ENCODE measurements at places on chromosomes 16 and 17.

DNA sequence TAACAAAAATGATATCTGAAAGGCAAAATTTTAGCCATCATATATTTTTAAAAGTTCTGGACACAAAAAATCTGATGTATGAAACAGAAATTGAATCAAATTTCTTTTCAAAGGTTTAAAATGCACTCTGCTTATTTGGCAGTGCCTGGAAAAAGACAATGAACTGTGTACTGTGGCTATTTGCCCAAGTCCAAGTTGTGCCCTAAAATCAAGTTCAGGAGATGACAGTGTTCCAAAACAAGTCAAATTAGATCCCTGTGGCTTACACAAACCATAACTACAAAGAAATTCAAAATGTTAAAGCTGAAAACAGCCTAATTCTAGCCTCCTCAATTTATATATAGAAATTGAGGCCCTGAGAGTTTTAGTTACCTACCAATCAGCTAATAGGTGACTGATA lies 25.6 kb downstream of the CMC2 start:
- no peak for DNase-seq

GRCh38 chr17:67685351-67685750 lies 32.4 kb upstream of the NOL11 start:
- no peak for DNase-seq

- DNase-seq, result no peak
These were observed 15.2 kb upstream of the CLEC18C start for GRCh38 chr16:70158261-70158939.

- DNase-seq, result no peak
These were observed 18.6 kb downstream of the FLOT2 start for GRCh38 chr17:28878981-28879380.

DNA sequence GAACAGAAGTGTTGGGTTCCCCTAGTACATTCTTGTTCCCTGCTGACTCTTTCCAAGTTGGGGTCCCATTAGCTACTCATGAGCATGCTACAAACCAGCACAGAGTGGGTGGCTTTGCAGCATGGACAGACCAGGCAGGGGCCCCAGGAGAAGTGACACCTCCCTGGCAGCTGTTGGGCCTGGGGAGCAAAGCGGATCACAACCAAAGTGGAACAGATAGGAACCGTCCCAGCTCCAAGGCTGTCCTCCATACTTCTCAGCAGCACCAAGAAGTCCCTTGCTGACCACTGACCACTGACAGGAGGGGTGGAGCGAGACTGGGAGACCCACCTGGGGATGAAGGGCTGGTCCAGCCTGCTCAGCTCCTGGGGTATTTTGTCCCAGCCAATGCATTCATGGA lies 12.4 kb upstream of the GFAP start:
- DNase-seq, result no peak

- DNase-seq, result no peak
These were observed 70.2 kb downstream of the USP43 start for GRCh38 chr17:9715503-9716016.

DNA sequence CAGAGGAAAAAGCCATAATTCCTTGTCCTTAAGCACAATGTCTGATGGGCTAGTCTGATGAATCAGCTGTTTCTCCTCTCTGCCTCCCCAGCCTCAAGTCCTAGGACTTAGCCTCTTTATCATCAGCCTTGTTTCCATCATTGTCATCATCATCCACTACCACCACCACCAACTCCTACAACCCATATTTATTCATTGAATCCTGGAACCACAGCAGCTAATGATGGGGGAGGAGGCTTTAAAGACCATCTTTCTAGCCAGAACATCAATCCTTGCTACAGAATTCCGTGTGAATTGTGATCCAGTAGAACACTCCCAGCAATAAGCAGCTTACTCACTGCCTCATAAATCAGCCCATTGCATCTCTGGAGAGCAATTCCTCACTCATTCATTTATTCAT lies 97.6 kb upstream of the TMEM132E start:
- no peak for DNase-seq

GRCh38 chr17:28364665-28365363 lies at the start of gene SEBOX:
SEBOX (minus strand) TSS chr17:28365199; CDS start chr17:28365151, 48 bp downstream.
- DNase-seq, result no peak

GRCh38 chr17:45755050-45755449 lies 29.1 kb upstream of the CRHR1 start:
- no peak for DNase-seq

GRCh38 chr17:4750606-4751005 lies 10.9 kb upstream of the CXCL16 start:
- no peak for DNase-seq

- no peak for DNase-seq
These were observed 36.0 kb downstream of the NTN1 start for GRCh38 chr17:9057310-9057709.

DNA sequence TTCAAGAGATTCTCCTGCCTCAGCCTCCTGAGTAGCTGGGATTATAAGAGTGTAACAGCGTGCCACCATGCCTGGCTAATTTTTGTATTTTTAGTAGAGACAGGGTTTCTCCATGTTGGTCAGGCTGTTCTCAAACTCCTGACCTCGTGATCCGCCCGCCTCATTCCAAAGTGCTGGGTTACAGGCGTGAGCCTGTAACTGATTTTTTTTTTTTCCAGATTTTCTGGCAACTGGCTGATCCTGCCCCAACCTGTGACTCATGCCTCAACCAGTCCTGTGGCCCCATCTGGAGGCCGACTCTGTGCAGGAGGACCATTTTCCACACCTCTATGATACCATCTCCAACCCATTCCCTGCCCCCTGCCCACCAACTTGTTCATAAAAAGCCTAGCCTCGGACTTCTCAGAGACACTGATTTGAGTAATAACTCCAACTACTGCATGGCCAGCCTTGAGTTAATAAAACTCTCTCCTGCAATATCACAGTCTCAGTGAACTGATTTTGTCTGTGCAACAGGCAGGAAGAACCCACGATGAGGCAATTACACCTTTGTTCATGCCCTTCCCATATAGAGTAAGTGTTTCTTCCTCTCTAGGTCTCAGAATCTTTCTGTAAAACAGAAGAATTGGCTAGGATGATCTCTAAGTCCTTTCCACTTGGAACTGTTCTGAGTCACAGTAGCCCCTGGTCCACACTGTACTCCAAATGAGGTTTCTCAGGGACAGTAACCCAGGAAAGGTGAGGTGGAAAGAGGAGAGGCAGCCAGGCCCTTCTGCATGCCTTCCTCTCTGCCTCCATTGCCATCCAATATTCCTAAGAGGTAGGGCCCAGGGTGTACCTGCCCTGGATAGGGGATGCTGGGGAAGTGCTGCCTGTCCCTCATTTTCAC lies 8.8 kb upstream of the CNOT1 start:
- no peak for DNase-seq

DNA sequence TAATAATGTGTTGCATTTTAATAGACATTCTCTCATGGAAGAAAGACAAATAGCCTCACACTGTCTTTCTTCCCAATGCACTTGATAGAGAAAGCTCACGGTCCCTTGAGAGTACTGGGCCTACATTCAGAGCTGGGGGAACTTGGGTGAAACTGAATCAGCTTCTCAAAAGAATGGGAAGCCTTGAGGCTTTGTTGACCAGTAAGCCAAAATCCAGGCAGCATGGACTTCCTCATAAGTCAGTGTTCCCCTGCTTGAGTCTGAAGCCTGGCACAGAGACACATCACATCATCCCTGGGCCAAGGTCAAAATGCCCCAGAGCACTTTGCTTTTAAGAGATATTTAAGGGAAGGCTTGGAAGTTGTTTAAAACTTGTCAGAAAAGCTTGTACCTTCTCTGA lies 302.2 kb upstream of the SALL1 start:
- no peak for DNase-seq

DNA sequence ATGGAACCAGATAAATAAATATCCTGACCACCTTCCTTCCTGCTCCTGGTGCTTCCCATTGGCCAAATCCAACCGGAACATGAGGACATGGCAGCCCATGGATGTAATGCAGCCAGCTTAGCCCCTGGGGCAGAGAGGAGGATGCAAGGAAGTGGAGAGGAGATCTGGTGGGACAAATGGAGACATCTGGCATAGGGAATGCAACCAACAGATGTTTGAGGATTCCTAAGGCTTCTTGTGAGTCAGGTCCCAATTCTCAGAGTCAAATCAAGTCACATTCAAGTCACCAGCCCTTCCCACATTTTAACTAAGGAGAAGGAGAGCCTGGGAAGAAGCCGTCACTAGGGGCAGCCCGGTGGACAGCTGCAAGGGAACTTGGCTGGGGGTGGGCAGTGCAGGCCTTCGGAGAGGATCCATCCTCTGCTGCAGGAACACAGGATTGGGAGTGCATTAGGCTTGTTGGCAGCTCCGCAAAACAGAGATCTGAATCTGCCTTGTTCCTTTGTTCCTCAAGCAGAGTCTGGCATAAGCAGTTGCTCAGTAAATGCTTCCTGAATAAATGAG lies 62.8 kb upstream of the HS3ST2 start:
- DNase-seq, result no peak

GRCh38 chr16:89246903-89247733 lies 29.6 kb downstream of the ZNF778 start:
- DNase-seq, result peak; percentile 94

GRCh38 chr16:12339686-12340085 lies 363.2 kb downstream of the SNX29 start:
- no peak for DNase-seq

DNA sequence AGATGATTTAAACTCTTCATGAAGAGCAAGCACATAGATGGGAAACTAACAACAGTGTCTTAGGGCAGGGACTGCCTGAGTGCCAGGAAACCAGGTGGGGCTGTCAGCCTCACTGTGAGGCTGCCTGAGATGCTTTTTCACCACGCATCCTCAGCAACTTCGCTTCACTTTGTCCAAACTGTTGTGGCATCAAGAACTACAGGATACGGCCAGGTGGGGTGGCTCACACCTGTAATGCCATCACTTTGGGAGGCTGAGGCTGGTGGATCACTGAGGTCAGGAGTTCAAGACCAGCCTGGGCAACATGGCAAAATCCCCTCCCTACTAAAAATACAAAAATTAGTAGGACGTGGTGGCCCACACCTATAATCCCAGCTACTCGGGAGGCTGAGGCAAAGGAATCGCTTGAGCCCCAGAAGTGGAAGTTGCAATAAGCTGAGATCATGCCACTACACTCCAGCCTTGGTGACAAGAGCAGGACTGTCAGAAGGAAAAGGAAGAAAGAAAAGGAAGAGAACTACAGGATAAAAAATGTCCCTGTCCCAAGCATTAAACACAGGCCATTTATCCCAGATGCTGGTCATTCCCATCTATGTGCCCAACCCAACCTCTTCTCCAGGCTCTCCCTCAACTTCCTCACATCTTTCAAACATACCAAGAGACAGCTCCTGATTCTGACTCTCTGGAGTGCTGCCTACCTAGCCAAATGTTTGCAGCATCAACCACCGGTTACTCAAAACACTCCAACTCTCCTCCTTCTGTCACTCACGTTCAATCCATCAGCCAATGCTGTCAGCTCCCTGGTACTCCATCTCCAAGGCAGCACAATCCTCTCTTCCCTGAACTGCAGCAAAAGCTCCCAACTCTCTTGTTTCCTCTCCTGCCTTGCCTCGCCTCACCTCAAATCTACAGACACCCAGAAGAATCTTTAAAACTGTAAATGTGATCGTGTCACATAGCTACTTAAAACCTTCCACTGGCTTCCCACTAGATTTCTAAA lies 1.6 kb downstream of the EIF4A3 start:
- DNase-seq, result peak; percentile 24

- no peak for DNase-seq
These were observed 159.9 kb downstream of the AXIN2 start for GRCh38 chr17:65401561-65401960.

DNA sequence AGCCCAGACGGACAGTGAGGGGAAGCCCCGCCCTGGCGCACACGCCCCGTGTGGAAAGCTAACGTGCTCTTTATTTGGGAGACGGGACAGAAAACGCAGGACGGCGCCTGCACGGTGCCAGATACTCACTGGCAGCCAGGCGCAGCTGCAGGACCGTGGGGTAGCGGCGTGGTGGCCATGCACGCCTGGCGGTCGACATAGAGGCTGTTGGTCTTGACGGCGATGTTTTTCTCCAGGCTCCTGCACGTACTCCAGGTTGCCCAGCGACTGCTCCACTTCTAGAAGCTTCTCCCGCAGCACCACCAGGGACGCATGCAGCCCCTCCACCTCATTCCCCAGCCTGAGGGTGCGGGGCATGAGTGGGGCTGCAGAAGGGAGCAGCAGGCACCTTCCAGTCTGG lies 5.1 kb upstream of the C1QTNF8 start:
- DNase-seq, result no peak

GRCh38 chr17:82257473-82257872 lies 16.0 kb downstream of the CSNK1D start:
- no peak for DNase-seq

DNA sequence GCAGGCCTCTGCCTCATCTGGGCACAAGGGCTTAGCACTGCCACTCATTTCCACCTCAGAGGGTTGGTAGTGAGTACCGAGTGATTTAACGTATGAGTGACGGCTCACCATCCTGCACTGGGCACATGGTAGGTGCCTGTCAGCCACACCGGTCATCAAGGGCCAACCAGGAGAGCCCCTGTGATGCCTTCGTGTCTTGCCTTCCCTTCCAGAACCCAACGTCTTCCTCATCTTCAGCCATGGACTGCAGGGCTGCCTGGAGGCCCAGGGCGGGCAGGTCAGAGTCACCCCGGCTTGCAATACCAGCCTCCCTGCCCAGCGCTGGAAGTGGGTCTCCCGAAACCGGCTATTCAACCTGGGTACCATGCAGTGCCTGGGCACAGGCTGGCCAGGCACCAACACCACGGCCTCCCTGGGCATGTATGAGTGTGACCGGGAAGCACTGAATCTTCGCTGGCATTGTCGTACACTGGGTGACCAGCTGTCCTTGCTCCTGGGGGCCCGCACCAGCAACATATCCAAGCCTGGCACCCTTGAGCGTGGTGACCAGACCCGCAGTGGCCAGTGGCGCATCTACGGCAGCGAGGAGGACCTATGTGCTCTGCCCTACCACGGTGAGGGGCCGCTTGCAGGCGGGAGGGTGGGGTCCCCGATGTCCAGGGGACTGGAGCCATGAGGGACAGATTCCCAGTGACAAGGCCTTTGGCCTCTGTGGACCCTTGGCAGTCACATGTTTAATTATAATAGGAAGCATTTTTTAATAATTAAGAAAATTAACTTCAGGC lies 37.1 kb downstream of the MRC2 start:
- DNase-seq, result no peak

- peak; percentile 26 for DNase-seq
These were observed 858 bp upstream of the ASPSCR1 start for GRCh38 chr17:81976332-81977210.

DNA sequence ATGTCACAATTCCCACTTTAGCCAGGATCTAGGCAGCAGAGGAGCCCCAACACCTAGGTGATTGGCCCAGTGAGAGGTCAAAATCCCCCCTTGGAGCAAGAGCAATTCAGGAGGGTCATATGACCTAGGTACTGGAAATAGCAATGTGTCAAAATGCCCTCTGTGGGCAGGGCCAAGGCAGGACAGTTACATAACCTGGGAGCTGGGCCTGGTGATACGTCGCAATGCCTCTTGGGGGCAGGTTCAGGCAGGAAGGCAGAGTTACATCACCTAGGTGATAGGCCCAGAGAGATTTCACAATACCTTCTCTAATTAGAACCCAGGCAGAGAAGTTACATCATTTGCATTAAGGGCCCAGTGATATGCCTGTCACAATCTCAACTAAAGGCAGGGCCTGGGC lies 1906.3 kb downstream of the TP53TG3F start:
- no peak for DNase-seq

Measured in activated CD4-positive, alpha-beta T cell treated with anti-CD3 and anti-CD28 coated beads, Interleukin-2, amount 10 ng/mL, durations not matched to agents 7 days and 5 days (primary cell).